Chondrocyte (in vitro differentiated cells): ENCODE measurements at places on chromosomes 1 and 21. TPM values are rescaled to one million over a fixed set of nuclear protein-coding genes. Genes with fewer than 3 reads are reported as not detected.
A peak's percentile ranks its signal among the peaks of the same experiment; 100 is the strongest.

DNA sequence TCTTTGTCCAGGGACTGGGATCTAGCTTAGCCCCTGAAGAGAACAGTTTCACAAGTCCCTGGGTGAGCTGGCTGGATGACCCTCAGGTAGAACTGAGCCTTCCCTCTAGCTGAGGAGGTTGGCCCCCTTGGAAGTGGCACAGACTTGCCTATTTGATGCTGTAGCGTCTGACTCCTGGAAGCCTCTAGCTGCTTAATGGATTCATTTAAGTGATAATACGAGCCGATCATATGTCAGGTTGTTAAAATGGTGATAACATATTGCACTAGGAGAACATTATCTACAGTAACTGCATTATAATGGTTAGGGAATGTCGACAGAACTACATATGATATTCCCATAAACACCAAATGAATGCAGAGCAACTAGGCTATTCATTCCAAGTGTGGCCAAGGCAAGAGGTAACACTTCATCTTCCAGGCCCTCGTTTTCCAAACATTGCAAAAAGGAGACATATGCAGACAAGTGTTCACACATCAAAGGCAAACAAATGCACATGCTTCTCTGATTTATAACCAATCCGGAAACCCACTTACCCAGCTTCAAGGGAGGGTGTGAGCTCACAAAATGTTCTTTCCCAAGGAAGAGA, 340.1 kb upstream of the PLXNA2 start:
- no peak for DNase-seq
- H3K27ac ChIP-seq, result no peak overlapping the region
- H3K27me3 ChIP-seq, result peaks cover 10% of the 10 kb centered on the region
- H3K36me3 ChIP-seq, result no peaks in the 10 kb centered on the region

DNA sequence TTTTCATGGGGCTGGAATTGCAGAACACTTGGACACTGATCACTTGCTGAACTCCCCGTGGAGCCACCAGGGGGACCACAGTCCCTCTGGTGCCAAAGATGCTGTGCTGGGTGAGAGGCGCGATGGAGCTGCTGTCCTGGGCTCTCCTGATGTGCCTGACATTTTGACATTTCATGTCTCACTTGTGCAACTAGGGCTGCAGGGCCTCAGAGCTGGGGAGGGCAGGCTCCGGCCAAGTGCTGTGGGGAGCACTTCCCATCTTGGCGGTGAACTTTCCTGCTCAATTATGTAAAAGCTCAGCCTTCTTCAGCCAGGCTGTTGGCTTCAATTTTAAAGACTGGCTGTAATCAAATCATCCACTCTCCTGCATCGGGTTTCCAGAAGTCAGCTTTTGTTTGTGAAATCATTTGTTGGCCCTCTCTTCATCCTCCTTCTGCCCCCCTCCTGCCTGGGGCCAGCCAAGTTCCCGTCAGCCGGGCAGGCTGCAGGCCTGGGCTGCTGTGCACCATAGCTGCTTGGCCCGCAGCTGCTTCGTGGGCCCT, 36.8 kb downstream of the KCNAB2 start:
- H3K36me3 ChIP-seq, result peaks cover 1% of the 10 kb centered on the region
- DNase-seq, result no peak
- no peaks in the 10 kb centered on the region for H3K4me1 ChIP-seq
- no peak overlapping the region for H3K27ac ChIP-seq

DNA sequence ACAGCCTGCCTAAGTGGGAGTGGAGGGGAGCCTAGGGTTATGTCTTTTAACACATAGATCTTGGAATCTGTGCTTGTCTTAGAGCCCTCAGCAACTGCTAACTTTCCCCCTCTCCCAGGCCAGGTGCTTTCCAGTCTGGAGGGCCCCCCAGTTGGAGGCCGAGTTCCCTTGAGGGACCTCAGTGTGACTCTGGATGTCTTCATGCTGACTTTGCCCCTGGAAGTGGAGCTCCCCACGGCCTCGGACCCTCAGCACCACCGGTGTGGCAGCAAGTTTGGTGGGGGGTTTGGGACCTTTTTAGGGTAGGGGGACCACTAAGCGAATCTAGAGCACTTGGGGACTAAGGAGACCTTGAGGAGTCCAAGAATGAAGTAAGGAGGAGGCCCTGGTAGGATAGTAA, 22.9 kb downstream of the HYI start:
- H3K4me1 ChIP-seq, result peaks cover under 1% of the 10 kb centered on the region
- no peak overlapping the region for H3K4me3 ChIP-seq
- H3K27ac ChIP-seq, result no peak overlapping the region
- no peak for DNase-seq
- H3K36me3 ChIP-seq, result peaks cover 64% of the 10 kb centered on the region
- H3K27me3 ChIP-seq, result no peaks in the 10 kb centered on the region

DNA sequence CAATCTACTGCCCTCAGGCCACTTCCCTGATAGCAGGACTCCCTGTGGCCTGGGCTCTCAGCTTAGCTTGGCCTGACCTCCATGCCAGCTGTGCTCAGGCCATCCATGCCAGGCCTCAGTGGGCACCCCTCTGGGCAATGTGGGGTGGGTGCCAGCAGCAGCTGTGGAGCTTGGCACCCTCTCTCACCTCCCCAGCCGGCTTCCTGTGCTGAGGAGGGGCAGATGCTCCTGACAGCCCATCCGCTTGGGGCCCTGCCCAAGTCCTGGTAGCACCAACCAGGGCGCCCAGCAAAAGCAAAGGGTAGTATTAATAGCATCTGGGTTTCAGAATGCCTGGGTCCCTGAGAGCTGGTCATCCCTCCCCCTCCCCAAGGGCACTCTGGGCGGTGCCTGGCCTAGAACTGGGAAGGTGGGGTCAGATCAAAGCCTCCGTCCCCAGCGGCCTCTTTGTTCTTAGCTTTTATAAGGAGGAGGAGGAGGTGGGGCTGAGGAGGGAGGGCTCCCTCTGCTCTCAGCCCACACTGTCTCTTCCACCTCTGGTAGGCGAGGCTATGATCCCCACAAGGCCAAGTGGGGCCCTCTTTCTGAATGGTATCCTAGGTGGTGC, 6.1 kb downstream of the EFNA4 start:
- no peak overlapping the region for H3K27ac ChIP-seq
- no peak overlapping the region for H3K4me3 ChIP-seq
- peaks cover 18% of the 10 kb centered on the region for H3K4me1 ChIP-seq
- peaks cover 4% of the 10 kb centered on the region for H3K36me3 ChIP-seq

GRCh38 chr1:13829152-13829769, 129.3 kb downstream of the PRDM2 start:
- no peak overlapping the region for H3K27ac ChIP-seq
- H3K4me3 ChIP-seq, result no peak overlapping the region
- H3K4me1 ChIP-seq, result no peaks in the 10 kb centered on the region
- peaks cover 2% of the 10 kb centered on the region for H3K27me3 ChIP-seq

DNA sequence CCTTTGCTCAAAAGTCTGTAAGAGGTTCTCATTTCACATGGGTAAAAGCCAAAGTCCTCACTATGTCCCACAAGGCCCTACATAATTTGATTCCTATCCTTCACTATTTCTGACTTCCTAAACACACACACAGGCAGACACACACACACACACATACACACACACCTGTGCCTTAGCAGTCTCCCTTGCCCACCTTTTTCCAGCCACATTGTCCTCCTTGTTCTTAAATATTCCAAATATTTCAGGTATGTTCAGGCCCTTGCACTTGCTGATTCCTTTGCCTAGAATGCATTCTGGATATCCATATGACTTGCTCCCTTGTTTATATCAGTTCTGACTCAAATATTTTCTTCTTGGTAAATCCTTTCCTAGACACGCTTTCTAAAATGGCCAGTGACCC, 54.6 kb downstream of the NTNG1 start:
- no peaks in the 10 kb centered on the region for H3K27me3 ChIP-seq
- no peak overlapping the region for H3K27ac ChIP-seq
- no peaks in the 10 kb centered on the region for H3K36me3 ChIP-seq
- no peak overlapping the region for H3K4me3 ChIP-seq
- H3K4me1 ChIP-seq, result no peaks in the 10 kb centered on the region

DNA sequence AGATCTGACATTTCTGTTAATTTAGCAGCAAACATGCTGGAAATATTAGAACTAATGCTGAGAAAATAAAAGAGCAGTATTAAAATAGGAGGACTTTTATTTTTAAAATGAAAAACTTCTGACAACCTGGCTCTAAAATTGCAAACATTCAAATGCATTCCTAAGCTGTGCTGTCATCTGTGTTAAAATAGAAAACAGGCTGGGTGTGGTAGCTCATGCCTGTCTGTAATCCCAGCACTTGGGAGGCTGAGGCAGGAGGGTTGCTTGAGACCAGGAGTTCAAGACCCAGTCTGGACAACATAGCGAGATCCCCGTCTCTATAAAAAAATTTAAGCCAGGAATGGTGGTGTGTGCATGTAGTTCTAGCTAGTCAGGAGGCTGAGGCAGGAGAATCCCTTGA, 44.6 kb downstream of the MIGA1 start:
- peak overlapping the region; percentile 93 for H3K27ac ChIP-seq
- peaks cover 25% of the 10 kb centered on the region for H3K4me1 ChIP-seq
- no peak for DNase-seq

- DNase-seq, result no peak
- no peaks in the 10 kb centered on the region for H3K36me3 ChIP-seq
- no peak overlapping the region for H3K4me3 ChIP-seq
- no peaks in the 10 kb centered on the region for H3K27me3 ChIP-seq
- peaks cover 17% of the 10 kb centered on the region for H3K4me1 ChIP-seq
Observed at GRCh38 chr1:185819798-185820197, 85.6 kb downstream of the HMCN1 start.

- H3K36me3 ChIP-seq, result no peaks in the 10 kb centered on the region
- peaks cover 34% of the 10 kb centered on the region for H3K4me1 ChIP-seq
- H3K27ac ChIP-seq, result no peak overlapping the region
- H3K4me3 ChIP-seq, result peak overlapping the region; percentile 82
Observed at GRCh38 chr1:32962248-32962896, 2.2 kb downstream of the RNF19B start.

ANGPTL3 gene
- total RNA-seq, result 0.10 TPM in 1 of 3 replicates, not detected in the others

CFHR1 gene
- total RNA-seq, result not detected in 3 replicates

LCE2A gene
- not detected in 3 replicates for total RNA-seq
